ENCODE measurements at places on chromosomes 3 and 15.

DNA sequence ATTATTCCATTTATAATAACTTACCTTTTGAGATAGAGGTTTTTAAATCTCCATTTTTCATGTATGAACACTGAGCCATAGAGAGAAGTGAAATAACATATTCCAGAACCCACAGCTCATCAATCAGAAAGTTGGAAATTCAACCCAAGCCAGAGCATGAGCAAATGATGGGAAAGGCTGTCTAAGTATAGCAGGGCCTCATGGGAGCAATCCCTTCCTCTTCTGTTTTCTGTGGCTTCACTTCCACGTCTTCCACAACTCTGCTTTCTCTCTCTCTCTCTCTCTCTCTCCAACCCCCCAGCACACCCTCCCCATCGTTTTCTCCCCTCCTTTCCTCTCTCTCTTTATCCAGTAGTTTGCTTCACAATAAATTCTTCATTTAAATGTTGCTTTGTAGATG, 14.8 kb upstream of the IL1RAP start:
- no peak for DNase-seq

DNA sequence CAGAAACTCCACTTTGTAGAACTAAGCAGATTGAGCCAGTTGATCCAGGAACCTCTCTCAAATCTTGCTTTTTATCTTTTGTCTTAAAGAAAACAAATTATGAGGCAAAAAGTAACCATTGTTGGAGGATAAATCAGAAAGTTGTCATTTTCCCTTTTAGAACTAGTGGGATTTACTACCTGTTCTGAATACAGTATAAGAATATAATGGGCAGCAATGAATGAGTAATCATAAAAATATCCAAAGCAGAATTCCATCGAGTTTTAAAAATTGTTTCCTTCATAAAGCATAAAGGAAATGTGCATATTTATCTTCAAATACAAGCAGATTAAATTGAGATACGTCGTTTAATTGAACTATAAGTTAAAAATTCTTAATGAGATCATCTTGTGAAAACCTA, 15.9 kb upstream of the ANO10 start:
- no peak for DNase-seq

DNA sequence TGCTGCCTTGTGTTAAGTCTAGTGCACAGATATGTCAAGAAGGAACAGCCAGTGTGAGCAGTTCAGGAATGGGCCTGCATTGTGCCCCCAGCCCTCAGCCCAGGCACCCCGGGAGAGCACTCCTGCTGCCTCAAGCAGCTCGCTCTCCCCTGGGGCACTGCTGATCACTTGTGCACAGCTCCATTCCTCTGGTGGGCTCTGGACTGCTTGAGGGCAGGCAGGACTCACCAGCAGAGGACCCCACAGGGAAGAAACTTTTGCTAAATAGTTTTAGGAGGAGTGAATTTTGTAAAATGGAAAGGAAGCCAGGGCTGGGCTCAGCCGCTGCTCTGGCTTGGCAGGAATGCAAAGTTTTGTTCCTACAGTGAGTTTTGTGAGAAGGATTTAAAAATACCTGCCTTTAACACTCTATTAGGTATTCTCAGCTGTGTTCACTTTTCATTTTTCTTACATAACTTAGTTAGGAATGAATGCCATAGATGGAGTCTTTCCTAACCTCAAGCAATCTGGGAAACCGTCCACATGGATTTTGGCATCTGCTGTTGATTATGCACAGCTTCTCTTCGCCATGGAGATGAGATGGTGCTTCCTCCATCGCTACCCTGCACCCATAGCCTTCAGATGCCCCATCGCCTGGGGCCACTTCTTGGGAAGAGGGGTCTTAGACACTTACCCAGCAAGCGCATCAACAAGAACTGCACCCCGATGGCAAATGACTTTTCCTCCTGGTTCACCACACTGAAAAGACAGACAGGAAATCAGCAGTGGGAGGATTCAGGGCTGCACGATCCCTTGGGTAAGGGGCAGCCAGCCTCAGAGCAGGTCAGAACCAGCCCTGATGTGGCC, 42.3 kb upstream of the RAB6B start:
- no peak for DNase-seq

- DNase-seq, result no peak
Observed at GRCh38 chr3:44930911-44931310, 45.1 kb downstream of the ZDHHC3 start.

DNA sequence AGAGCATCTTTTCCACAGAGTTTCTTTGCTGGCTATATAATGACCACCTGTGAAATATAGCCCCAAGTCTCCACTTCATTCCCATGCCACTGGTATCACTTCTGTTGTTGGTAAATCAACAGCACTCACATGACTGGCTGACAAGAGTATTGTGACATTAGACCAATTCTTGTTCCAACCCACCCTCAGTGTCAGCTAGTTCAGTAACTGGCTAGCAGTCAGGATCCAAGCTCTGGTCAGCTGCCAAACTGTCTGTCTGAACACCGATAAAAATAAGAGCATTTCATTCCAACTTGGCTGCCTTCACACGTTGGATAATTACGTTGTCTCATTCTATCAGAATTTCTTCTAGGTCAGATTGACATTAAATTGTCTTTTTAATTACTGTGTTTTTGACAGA, 166.5 kb downstream of the USP13 start:
- DNase-seq, result no peak

GRCh38 chr15:41917767-41918430, 24.0 kb upstream of the SPTBN5 start:
- no peak for DNase-seq

GRCh38 chr3:5162102-5162501, 25.4 kb upstream of the EDEM1 start:
- DNase-seq, result no peak

Data from caudate nucleus (tissue), 63 donors.